ENCODE measurements at places on chromosomes 5 and 9. TPM values are rescaled to one million over a fixed set of nuclear protein-coding genes. Genes with fewer than 3 reads are reported as not detected.

The NACC2 gene
- 9.5 TPM for total RNA-seq

The C5orf46 gene
- not detected for total RNA-seq

The PDE8B gene
- 0.52 TPM for total RNA-seq

The SKIC3 gene
- total RNA-seq = 93.5 TPM

The ZNF608 gene
- total RNA-seq = 0.66 TPM

The PIP5KL1 gene
- total RNA-seq = 1.8 TPM

DNA sequence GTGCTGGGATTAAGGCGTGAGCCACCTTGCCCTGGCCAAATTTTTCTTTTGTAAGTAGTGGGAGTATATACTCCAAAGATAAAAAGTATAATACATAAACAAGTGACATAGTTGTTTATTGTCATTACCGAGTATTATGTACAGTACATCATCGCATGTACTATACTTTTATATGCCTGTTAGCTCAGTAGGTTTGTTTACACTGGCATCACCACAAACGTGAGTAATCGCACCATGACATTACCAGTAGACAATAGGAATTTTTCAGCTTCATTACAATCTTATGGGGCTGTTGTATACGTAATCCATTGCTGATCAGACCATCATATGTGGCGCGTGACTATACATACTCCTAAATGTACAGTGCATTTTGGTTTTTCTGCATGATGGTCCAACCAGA, 9.8 kb downstream of the SECISBP2 start:
- no peak overlapping the region for H3K4me3 ChIP-seq
- peaks cover 91% of the 10 kb centered on the region for H3K36me3 ChIP-seq
- DNase-seq = no peak

DNA sequence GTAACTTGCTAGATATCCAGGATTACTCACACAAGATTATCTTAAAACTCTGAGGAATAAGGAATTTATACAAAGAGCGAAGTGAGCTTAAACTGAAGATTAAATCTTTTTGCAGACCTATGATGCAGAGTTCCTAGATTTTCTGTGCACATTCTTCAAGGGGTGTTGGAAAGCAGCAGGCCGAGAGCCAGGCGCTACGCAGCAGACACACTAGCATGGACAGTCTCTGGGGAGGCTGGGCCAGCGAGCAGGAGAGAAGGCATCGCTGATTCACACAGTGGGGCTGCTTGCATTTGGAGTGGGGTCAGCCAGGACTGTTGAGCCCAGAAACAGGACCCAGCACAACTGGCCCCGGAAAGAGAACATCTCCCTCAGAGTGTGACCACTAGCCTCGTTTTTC, 136.3 kb downstream of the ADAMTS16 start:
- no peak for DNase-seq
- no peaks in the 10 kb centered on the region for H3K36me3 ChIP-seq
- no peaks in the 10 kb centered on the region for H3K4me1 ChIP-seq
- H3K27ac ChIP-seq = no peak overlapping the region
- no peak overlapping the region for H3K4me3 ChIP-seq

DNA sequence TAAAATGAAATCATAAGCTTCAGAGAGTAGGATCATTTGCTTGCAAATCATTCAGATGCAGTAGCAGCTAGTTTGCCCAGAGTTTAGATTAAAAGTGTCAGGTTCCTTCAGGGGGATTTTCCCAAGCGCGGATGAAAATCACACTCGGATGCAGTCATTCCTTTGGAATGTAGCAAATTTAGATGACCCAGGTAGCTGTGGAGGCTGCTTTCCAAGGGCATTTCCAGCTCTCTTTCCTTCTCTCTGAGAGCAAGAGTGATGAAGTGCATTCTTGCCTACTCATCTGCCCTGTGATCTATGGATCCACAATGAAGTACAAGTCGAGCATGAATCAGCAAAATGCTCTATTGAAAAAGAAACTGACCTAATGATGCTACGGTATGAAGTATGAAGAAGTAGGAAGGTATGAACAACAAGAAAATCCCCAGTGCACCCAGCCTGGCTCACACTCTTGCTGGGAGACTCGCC, 200.2 kb downstream of the PLK2 start:
- no peak overlapping the region for H3K4me3 ChIP-seq
- H3K27ac ChIP-seq = no peak overlapping the region
- DNase-seq = no peak
- no peaks in the 10 kb centered on the region for H3K36me3 ChIP-seq
- H3K4me1 ChIP-seq = no peaks in the 10 kb centered on the region

DNA sequence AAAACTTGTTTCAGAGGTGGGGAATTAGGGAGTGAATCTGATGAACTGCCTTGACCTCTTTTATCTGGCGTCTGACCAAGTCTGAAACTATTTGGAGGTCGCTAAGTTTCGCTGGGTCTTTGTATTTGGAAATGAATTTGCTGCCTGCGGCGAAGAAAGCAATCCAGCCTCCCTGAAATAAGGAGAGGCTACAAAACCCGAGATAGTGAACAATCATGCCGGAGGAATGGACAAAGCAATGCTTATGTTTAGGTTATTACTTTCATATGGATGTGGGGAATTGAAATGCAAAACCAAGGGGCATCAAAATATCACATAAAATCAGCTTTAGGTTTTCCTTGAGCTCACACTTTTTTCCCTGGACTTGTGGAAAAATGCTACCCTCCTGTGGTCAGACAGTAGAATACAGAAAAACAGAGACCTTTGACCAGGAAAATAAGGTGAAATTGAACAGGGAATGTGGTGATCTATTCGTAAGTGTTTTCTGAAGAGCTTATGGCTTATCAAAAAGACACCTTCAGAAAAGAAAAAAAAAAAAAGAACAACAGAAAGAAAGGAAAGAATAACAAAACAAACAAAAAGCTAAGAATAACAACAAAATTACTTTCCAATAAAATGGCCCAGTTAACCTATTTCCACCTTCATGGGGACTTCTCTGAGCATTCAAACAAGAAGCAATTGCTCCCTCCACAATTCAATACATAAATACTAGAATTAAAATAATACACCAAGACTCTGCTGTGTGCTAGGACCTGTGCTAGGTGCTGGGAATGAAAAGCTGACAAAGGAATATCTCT, 68.6 kb upstream of the DPYSL3 start:
- no peak for DNase-seq
- H3K36me3 ChIP-seq = no peaks in the 10 kb centered on the region
- H3K4me3 ChIP-seq = no peak overlapping the region
- H3K27ac ChIP-seq = no peak overlapping the region
- H3K4me1 ChIP-seq = no peaks in the 10 kb centered on the region

GRCh38 chr5:125536582-125536981, 790.1 kb upstream of the ZNF608 start:
- DNase-seq = no peak
- no peaks in the 10 kb centered on the region for H3K4me1 ChIP-seq
- no peak overlapping the region for H3K27ac ChIP-seq
- H3K4me3 ChIP-seq = no peak overlapping the region
- H3K27me3 ChIP-seq = no peaks in the 10 kb centered on the region

DNA sequence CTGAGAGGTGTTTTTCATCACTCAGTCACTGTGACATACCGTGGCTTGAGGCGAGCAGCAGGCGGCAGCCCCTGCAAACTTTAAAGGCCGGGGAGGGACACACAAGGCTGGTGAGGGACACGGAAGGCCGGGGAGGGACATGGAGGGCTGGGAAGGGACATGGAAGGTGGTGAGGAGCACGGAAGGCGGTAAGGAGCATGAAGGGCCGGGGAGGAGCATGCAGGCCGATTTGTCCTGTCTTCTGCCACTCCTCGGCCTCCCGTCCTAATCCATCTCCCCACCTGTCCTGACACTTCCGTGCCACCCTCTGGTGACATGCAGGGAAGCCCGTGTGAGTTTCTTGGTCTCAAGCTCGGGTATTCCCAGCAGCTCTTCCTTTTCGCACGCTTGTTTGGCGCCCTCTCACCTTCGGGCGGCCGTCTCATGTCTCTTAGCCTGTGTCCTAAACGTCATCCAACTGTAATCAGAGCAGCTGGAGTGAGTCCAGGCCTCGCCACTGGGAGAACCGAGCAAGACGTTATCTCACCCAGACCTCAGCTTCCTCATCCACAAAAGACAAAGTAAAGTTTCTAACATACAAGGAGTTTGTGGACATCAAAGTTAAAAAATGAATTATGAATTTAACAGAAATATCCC, 126.5 kb downstream of the MRPL36 start:
- H3K36me3 ChIP-seq = peaks cover 5% of the 10 kb centered on the region
- no peak overlapping the region for H3K4me3 ChIP-seq
- H3K27me3 ChIP-seq = peaks cover 33% of the 10 kb centered on the region

GRCh38 chr9:121884057-121884541, 209.0 kb downstream of the TTLL11 start:
- no peak for DNase-seq
- no peak overlapping the region for H3K27ac ChIP-seq
- H3K36me3 ChIP-seq = no peaks in the 10 kb centered on the region
- H3K4me3 ChIP-seq = no peak overlapping the region
- H3K4me1 ChIP-seq = no peaks in the 10 kb centered on the region

Measured in naive thymus-derived CD8-positive, alpha-beta T cell (primary cell).